ENCODE measurements at places on chromosomes 4 and X.
A peak's percentile ranks its signal among the peaks of the same experiment; 100 is the strongest.

DNA sequence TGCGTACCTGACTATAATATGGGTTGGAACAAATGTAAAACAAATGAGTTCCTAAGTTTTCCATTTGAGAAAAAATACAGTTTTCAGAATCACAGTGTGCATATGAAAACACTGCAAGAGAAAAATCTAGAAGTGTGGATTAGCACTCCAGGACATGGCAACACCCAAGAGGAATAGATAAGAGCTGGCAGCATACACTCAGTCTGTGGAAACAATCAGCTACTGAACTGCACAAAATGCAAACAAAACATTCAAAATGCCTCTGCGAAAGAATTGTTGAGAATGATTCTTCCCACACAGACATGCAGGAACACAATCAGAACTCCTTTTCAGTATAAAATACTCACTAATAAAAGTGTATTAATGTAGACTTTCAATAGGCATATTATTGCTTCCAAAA lies 39.9 kb downstream of the ATP8A1 start:
- DNase-seq, result no peak

DNA sequence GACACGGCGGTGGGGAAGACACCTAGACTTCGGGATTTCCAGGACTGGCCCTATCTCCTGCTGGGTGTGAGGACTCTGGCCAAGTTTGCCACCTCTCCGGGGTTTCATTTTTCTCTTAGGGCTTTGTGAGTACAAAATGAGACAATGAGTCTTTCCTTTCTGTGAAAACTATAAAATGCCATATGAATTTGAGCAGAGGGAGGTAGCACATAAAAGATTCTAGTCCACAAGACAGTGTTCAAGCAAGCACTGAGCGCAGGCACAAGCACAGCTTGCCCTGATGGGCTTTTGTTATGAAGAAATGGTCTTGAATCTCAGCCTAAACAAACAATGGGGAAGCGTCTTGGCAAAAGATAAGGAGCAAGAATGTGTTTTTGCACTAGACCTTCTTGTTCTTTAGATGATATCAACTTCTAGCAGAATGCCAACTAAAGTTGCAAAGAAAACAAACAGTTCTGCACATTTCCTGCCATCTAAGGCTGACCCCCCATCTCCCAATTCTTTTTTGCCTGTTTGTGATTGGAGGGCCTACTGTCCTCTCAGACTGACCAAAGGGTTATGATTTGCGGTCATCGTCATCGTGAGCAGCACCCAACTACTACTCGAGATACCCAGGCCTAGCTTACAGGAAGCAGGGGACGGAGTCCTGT lies 73.0 kb upstream of the ZNF518B start:
- DNase-seq, result no peak

DNA sequence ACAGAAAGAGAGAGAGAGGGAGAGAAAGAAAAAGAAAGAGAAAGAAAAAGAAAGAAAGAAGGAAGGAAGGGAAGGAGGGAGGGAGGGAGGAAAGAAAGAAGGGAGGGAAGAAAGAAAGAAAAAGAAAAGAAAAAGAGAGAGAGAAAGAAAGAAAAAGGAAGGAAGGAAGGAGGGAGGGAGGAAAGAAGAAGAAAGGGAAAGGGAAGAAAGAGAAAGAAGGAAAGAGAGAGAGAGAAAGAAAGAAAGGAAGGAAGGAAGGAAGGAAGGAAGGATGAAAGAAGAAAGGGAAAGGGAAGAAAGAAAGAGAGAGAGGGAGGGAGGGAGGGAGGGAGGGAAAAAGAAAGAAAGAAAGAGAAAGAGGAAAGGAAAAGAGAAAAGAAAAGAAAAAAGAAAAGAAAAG lies 10.8 kb downstream of the OPHN1 start:
- no peak for DNase-seq

DNA sequence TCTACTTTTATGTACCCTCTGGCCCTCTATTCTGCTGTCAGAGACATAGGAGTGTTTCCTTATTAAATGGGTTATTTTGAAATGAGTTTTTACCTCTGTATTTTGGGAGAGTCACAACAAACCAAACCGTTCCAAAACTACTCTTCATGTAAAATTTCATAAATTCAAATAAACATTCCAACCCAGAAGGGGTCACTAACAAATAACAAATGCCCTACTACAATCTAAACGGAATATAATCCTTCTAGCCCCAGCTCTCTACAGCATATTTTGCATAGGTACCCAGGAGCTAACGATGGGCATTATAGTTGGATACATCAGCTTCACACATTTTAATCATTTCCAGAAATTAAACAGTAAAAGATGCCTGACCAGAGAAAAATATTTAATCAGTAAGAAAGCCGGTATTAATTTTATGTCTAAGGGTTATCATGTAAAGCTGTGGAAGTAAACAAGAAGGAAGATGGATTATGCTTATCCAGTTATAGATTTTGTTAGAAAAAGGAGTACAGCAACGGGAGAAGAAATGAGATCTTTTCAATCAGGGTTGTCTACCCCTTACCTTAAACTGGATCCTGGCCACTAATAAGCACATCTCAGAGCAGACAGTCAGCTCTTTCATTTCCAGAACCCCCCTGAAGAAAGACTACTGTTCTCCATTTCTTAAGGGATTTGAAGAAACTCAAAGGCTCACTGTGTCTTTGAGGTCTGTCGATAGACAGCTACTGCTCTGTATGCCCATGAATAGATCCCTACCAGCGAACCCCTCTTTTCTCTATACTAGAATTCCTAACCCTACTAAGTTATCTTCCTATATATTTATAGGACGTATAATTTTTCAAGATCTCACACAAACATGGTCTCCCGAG lies 1.2 kb downstream of the UGDH start:
- no peak for DNase-seq

DNA sequence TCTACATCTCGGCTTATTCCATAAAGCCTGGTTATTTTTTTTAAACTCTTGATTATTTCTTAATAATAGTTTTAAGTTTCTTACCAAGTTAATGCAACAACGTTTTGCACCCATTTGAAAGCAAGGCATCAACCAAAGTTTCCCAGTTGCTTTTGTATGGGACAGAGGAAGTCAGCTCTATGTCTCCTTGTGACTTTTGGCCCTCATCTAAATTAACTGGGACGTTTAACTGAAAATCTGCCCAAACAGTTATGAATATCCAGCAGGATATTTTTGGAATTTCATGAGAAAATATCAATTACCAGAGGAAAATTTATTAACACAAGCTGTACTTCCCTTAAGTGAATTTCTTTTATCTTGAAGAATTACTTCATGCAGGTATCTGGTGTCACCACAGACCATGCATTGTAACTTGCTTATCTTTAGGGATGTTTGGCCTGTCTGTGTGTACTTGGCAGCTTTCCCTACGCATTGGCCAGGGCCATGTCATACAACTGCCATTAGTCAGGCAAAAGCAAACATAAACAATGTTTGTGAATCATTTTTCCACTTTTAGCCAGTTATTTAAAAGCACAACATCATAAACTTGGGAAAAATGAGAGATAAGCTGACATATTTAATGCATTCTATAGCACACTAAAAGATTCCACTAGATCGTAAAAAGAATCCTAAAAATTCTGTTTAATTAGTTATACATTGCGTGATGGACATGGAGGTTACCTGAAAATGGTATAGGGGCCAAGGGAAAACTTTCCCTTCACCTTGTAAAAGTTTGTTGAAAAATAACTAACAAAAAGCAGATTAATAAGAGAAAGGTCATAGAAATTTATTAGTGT lies 101.4 kb upstream of the PDE5A start:
- peak; percentile 88 for DNase-seq

- no peak for DNase-seq
Observed at GRCh38 chr4:38381788-38382187, 282.2 kb upstream of the KLF3 start.

- no peak for DNase-seq
Observed at GRCh38 chr4:24688453-24688852, 104.1 kb upstream of the DHX15 start.

- DNase-seq, result no peak
Observed at GRCh38 chr4:147704846-147705245, 20.9 kb upstream of the PRMT9 start.

DNA sequence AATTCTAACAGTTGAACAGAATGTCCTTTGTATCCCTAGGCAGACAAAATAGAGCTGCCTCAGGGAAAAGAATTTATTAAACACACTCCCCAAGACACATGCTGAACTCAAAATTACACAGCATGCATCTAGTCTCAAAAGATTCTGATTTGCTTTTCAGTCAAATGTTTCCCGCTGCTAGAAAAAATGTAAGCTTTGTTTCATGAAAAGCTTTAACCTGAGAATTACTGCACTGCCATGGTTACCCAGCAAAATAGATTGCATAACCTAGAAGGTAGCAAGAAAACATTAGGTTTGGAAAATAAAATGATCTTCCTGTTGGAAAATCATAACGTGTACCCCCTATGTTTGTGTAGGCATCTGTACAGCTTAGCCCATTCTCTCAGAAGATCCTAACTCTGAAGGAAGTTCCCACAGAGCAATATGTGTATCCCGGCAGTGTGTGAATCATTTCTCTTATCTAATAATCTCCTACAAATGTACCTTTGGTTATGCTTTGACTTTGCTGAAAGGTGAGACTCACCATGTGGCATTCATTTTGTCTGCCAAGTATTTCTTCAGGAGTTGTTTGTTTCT lies 646.9 kb downstream of the STPG2 start:
- peak; percentile 87 for DNase-seq

DNA sequence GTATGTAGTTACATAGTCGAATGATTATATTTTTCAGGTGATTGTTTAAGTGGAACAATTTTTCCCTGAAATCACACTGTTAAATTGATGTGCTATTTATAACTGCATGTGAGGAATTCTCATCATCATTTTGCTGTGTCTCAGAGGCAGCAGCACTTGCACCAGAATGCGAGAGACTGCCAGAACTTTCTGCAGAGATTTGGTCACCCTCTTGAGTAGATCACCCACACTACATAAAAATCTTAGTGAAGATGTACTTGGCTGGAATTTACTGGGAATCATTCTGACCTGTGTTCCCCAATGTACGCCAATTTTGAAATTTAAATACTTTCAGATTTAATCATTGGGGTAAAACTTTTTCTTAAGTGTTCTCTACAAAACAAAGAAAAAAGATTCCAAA lies 5.4 kb downstream of the UGT2B4 start:
- no peak for DNase-seq

All from epithelial cell of esophagus (primary cell).